ENCODE measurements at places on chromosomes 3 and 15.

DNA sequence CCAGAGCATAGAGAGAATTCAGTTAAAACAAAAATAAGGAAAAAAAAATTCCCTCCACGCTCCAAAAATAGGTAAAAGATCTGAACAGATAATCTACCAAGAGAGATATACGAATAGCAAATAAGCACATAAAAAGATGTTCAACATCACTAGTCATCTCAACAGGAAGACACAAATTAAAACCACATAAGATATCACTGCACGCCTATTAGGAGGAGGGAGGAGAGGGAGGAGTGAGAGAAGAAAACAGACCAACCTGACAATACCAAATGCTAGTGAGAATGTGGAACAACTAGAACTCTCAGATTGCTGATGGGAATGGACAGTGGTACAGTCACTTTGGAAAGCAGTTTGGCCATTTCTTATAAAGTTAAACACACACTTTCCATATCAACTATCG lies 212.5 kb downstream of the FMN1 start:
- DNase-seq = no peak

DNA sequence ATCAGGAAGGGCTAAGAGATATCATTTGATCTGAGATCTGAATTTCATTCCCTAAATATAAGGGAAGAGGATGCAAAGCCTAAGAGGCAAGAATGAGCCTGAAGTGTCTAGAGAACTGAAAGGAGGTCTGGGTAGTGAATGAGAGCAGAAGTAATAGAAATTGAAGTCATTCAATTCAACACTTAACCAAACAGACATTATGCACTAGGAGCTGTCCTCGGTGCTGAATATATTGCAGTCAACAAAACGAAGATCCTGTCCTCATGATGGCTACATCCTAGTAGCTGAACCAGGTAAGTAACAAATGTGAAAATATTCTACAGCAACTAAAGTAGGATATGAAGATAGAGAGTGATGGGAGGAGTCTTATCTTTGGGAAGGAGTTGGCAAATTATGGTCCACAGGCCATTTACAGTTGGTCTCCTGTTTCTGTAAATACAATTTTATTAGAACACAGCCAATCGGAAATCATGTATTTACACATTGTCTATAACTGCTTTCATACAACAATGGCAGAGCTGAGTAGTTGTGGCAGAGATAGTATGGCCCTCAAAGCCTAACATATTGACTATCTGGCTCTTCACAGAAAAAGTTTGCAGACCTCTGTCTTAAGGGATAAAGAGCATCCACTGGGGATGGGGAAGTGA lies 192.9 kb upstream of the CADPS start:
- no peak for DNase-seq

DNA sequence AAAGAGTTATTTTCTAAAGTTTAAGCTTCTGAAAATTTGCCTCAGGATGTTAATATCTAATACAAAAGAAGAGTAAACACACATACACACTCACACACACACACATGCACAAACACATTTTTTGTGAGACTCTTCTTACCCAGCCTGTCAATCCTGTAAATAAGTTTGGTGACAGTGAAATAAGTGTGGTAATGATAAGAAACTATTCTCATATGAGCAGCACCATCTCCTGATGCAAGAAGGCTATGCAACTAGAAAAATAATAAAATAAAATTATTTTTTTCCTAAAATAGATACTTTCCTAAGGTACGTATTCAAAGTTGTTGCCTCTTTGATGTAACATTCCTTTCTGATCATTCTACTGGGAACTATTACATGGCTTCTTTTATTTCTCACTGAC lies 155.1 kb downstream of the MECOM start:
- DNase-seq = no peak

DNA sequence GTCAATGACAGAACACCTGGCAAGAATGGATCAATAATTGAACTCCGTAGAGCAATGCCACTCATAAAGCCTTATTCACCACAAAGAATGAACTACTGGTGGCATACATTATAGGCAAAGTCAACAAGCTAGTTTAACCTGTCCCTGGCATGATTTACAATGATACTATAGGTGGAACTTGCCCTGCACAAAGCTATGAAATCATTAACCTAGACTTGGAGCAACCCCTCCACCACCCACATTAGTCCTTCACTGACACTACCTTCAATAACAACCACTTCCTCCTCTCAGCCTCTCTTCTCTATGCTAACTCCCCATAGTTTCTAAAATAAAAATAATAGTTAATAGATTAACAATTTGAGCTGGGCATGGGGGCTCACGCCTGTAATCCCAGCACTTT lies 54.4 kb downstream of the ACAP2 start:
- DNase-seq = no peak

- no peak for DNase-seq
Observed at GRCh38 chr3:100231668-100232067, 29.1 kb upstream of the TBC1D23 start.

GRCh38 chr3:187997490-187997889 lies 156.5 kb upstream of the LPP start:
- DNase-seq = no peak

DNA sequence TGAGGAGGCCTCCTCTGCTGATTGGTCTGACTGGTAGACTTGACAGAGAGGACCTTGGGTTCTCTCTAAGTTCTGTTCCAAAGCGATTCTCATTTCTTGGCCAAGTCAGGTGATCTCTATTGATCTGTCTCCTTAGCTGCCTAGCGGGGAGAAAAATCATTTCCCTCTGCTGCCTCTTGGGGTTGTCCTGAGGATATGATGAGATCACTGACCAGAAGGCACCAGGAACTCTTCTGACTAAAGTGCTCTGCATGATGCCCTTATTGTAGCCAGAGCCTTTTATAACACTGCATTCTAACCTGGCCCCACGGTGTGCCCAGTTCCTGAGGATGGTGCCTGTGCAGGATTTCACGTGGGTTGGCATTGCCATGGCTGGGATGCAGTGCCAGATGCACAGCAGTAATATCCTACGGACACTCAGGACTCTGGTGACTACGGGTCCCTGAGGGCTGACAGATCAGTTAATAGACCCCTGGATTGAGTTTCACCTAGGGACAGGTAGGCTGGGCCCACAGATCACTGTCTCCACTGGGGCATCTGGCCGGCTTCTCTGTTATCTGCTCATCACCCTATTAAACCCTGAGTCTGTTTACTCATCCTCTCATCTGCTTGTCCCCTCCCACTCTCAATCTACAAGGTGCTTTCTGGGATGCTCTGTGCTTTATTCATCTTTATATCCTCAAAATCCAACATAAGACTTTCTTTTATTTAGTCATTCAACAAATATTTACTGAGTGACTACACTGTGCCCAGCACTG lies 3.9 kb upstream of the HEG1 start:
- no peak for DNase-seq

- DNase-seq = no peak
Observed at GRCh38 chr3:186511245-186511644, 32.9 kb downstream of the CRYGS start.

- DNase-seq = no peak
Observed at GRCh38 chr15:92733090-92733933, 77.7 kb upstream of the FAM174B start.

GRCh38 chr15:43383070-43383469 lies 12.2 kb downstream of the TUBGCP4 start:
- DNase-seq = no peak

- no peak for DNase-seq
Observed at GRCh38 chr3:177883957-177884356, 652.3 kb upstream of the KCNMB2 start.
